ENCODE measurements at places on chromosomes 3 and 15. TPM values are rescaled to one million over a fixed set of nuclear protein-coding genes. Genes with fewer than 3 reads are reported as not detected.

CRYGS gene
- 2.1 TPM for total RNA-seq

ZMYND10 gene
- 0.39 TPM for total RNA-seq

SERINC4 gene
- not detected for total RNA-seq

CSPG4 gene
- 26.9 TPM for total RNA-seq

GRCh38 chr3:115074502-115074901 lies 72.6 kb downstream of the ZBTB20 start:
- no peak overlapping the region for H3K4me3 ChIP-seq
- H3K27ac ChIP-seq: peak overlapping the region; percentile 4
- H3K36me3 ChIP-seq: no peaks in the 10 kb centered on the region

- H3K4me1 ChIP-seq: no peaks in the 10 kb centered on the region
- no peak for DNase-seq
- H3K4me3 ChIP-seq: no peak overlapping the region
- no peaks in the 10 kb centered on the region for H3K27me3 ChIP-seq
These were observed 436.3 kb downstream of the WDR72 start for GRCh38 chr15:53323191-53323590.

GRCh38 chr15:96431786-96432185 lies 101.3 kb downstream of the NR2F2 start:
- H3K27me3 ChIP-seq: no peaks in the 10 kb centered on the region
- H3K36me3 ChIP-seq: no peaks in the 10 kb centered on the region
- H3K4me1 ChIP-seq: peaks cover 4% of the 10 kb centered on the region
- no peak overlapping the region for H3K27ac ChIP-seq

DNA sequence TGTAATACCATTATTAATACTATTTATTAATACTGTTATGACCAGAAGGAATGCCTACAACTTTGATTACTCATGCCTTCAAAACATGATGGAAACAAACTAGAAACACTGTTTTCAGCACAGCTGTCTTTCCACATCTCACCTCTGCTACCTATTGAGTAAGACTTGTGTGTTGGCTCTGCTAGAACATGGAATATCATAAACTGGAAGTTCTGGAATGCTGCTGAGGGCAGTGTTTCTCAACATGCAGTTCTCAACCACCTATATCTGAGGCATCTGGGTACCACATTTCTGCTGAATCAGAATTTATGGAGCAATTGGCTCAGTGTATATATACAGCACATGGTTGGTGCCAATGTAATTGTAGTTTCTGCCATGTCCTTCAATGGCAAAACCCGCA lies 392.1 kb downstream of the TUSC7 start:
- DNase-seq: no peak
- H3K27ac ChIP-seq: no peak overlapping the region
- no peak overlapping the region for H3K4me3 ChIP-seq
- no peaks in the 10 kb centered on the region for H3K27me3 ChIP-seq
- H3K4me1 ChIP-seq: peaks cover 9% of the 10 kb centered on the region

DNA sequence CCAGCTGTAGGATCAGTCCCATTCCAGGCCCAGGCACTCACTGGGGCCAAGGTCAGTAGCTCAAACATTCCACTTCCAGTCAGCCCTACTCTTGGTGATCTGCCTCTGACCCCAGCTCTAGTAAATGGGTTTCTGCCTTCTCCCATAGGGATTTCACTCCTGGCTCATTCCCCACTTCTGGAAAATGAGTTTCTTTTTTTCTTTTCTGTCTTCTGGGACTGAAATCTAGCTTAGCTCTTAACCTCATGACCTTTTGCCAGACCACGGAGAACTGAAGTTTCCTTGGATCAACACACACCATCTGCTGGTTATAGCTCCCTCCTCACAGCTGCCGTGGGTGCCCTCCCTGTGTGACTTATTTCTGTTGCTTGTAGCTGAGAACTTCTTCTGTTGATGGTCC lies 21.3 kb downstream of the MME start:
- no peaks in the 10 kb centered on the region for H3K4me1 ChIP-seq
- no peak overlapping the region for H3K4me3 ChIP-seq
- DNase-seq: peak; percentile 24
- H3K27ac ChIP-seq: no peak overlapping the region
- no peaks in the 10 kb centered on the region for H3K36me3 ChIP-seq
- no peaks in the 10 kb centered on the region for H3K27me3 ChIP-seq

DNA sequence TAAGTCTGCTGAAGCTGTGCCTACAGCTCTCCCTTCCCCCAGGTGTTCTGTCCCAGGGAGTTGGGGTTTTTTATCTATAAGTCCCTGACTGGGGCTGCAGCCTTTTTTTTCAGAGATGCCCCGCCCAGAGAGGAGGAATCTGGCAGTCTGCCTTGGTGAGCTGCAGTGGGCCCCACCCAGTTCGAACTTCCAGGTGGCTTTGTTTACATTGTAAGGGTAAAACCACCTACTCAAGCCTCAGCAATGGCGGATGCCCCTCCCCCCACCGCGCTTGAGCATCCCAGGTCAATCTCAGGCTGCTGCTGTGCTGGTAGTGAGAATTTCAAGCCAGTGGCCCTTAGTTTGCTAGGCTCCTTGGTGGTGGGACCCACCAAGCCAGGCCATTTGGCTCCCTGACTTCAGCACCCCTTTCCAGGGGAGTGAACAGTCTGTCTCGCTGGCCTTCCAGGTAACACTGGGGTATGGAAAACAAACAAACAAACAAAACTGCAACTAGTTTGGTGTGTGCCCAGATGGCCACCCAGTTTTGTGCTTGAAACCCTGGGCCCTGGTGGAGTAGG lies 189.4 kb downstream of the MFSD1 start:
- no peak for DNase-seq
- no peaks in the 10 kb centered on the region for H3K36me3 ChIP-seq
- no peaks in the 10 kb centered on the region for H3K4me1 ChIP-seq
- no peak overlapping the region for H3K27ac ChIP-seq
- H3K4me3 ChIP-seq: no peak overlapping the region

DNA sequence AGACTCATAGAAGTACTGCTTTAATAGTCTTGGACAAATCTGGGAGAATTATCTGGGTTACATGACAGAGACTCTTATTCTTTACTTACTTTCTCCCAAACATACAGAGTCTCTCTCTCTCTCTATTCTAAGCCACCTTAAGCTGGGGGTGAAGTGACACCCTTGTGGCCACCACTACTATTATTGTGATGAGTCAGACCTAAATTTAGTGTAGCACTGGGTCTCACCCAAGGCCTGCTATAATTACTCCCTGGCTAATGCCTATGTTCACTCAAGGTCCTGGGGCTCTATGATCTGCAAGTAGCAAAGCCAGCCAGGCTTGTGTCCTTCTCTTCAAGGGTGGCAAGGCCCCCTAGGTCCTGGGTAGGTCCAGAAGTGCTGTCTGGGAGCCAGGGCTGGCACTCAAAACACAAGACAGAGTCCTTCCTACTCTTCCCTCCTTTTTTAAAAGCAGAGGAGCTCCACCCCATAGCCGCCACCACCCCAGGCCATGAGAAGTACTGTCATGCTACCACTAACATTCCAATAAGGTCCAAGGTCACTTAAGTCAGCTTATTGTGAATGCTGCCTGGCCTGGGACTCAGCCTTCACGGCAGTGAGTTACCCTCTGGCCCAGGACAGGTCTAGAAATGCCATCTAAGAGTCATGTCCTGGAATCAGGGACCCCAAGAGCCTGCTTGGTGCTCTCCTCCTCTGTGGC lies 183.6 kb downstream of the POLQ start:
- no peaks in the 10 kb centered on the region for H3K36me3 ChIP-seq
- H3K27me3 ChIP-seq: no peaks in the 10 kb centered on the region
- no peak overlapping the region for H3K27ac ChIP-seq

- no peak overlapping the region for H3K27ac ChIP-seq
- DNase-seq: no peak
- H3K27me3 ChIP-seq: no peaks in the 10 kb centered on the region
- peaks cover 15% of the 10 kb centered on the region for H3K4me1 ChIP-seq
- no peak overlapping the region for H3K4me3 ChIP-seq
- no peaks in the 10 kb centered on the region for H3K36me3 ChIP-seq
These were observed 30.5 kb upstream of the SRP14 start for GRCh38 chr15:40069178-40070165.

Measured in astrocyte (in vitro differentiated cells and primary cell).